ENCODE measurements at places on chromosomes 7 and 10.

GRCh38 chr7:105250706-105251105, 138.0 kb downstream of the SRPK2 start:
- DNase-seq, result no peak

DNA sequence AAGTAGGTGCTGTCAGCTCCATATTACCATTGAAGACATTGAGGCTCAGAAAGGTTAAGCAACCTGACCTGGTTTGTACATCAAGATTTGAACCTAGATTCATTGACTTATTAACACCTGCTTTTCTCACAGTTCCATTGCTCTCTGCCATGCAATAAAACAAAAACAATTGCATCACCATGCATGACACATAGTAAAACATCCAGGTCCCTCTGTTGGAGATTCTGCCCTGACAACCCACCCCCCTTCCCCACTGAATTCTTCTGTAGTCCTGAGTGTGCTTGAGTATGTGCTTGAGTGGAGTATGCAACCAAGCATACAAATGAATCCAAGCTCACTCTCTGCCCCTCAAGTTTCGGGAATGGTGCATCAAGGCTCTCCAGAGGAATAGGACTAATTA, 6.0 kb upstream of the LMBR1 start:
- no peak for DNase-seq

GRCh38 chr7:64310426-64310825, 3.3 kb upstream of the ZNF736 start:
- DNase-seq, result no peak

- DNase-seq, result no peak
Observed at GRCh38 chr10:122173766-122174435, 97.2 kb upstream of the BTBD16 start.

- no peak for DNase-seq
Observed at GRCh38 chr10:75852851-75853484, 421.5 kb downstream of the LRMDA start.

DNA sequence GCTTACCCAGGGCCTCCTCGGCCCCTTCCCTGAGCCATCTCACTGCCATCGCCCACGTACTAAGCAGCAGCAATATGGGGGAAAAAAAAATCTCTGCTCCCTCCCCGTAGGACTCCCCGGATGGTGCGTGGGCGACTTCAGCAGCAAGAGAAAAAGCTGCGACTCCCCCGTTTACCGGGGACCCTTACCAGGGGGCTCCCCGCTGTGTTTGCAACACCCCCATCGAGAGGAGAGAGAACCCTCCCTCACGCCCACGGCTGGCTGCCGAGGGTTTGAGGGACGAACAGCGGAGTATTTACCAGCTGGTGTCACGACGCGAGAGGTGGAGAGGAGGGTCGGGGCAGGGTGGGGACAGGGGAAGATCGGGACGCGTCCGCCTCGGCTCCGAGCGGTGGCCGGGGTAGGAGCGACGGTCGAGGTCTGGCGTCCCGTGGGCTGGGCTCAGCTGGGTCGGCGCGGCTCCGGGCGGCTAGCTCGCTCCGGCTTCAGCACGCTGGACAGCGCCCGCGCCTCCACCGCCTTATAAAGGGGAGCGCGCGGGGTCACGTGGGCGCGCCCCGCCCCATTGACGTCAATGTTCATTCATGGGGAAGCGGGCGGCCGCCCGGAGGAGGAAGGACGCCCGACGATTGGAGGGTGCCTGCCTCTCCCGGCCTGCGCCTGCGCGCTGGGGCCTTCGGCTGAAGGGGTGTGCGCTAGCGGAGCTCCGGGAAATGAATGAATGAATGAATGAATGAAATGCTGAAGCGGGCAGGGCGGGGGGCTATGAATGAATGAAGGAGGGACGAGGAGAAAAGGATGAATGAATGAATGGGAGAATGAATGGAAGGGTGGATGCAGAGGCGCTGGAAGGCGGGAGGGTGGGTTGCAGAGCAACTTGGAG, at the start of gene VGF:
Gene VGF (minus strand): TSS at position 495 of the 883 bp plus-strand sequence. CDS start 726 bp downstream, outside the sequence.
- peak; percentile 94 for DNase-seq

- no peak for DNase-seq
Observed at GRCh38 chr7:105815576-105815975, 60.8 kb downstream of the ATXN7L1 start.

- no peak for DNase-seq
Observed at GRCh38 chr10:99429517-99430095, 818 bp downstream of the GOT1 start.

DNA sequence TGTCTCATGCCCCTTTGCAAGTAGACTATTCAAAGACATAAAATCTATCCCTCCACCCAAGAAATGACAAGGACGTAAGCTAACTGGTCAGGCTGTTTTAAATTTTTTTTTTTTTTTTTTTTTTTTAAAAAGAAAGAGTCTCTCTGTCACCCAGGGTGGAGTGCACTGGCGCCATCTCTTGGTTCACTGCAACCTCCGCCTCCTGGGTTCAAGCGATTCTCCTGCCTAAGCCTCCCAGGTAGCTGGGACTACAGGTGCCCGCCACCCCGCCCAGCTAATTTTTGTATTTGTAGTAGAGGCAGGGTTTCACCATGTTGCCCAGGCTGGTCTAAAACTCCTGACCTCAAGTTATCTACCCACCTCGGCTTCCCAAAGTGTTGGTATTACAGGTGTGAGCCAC, 11.2 kb downstream of the TRA2A start:
- no peak for DNase-seq

DNA sequence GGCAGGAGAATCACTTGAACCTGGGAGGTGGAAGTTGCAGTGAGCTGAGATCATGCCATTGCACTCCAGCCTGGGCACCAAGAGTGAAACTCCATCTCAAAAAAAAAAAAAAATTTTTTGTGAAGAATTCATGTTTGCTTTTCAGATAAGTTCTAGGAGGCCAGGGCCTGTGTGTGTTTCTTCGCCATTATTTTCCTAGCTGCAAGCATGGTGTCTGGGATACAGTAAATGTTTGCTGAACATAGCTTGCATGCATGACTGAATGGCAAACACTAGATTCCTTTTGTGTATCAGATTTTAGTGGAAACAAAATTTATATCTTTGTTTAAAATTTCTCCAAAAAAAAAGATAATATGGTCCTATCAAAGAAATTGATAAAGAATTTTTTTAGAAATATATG, 9.7 kb upstream of the MACC1 start:
- DNase-seq, result no peak

DNA sequence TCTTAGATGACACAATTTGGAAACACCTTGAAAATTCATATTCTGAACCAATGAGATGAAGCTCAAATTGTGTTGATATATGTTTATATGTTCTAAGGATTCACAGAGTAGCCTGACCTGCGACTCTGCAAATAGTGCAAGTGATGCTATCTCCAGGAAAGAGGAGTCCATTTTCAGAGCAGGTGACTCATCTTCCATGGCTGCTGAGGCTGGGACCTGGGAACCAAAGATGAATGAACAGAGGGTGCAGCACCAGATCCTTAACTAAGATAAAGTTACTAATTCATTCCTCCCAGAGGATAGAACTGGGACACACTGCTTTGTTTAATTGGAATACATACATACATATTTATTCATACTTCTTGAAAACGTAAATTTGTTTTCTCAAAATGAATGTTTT, 240.6 kb upstream of the SEMA3C start:
- DNase-seq, result no peak

DNA sequence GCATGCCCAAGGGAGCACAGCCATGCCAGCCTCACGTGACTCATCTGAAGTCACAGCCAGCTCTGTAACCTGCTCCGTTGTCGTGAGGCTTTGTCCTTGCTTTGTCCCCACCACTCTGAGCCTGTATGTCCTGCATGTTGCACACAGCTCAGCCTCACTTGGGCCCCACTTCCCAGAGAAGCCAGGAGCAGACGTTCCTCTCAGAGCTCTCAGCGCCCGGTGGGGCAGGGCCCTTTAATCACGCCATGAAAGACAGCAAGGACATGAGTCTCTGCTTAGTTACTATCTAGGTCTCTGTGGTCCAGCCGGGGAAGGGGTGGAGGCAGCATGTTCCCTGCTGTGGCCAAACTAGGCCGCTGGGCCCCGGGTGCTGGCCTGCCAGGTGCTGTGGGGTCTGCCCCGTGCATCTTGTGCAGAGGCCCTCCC, 127.4 kb upstream of the FAM20C start:
- no peak for DNase-seq

DNA sequence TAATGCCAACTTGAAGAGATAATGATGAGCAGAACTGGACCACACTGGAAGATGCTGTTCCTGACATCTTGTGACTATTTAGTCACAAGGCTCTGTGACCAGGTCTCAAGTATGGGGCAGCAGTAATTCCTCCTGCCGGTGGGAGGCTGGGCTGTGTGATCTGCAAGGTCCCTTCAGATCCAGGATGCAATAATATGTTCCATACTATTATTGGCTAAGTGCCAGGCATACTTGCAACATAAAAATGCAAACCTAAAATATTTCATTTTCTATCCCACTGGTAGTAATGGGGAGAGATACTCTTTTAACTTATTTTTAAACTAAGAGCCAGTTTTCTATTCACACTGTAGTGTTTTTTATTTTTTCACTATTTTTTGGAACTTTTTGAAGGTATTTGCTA, 171.5 kb downstream of the CYP26A1 start:
- DNase-seq, result no peak

DNA sequence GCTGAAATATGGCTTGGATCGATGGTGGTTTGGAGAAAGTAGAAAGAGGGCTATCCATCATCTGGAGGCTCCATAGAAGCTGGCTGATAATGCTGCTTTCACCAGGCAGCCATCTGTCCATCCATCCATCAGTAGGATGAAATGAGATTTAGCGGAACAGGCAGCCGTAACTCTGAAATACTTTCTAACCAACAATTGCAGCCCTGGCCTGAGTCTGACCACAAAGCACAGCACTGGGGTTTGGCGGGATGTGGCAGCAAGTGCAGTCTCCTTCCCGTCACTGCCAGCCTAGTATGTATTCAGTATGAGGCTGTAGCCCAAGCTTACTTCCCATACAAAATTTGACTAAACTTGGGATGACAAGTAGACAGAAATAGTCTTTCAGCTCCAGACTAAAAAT, 38.0 kb downstream of the R3HCC1L start:
- no peak for DNase-seq

DNA sequence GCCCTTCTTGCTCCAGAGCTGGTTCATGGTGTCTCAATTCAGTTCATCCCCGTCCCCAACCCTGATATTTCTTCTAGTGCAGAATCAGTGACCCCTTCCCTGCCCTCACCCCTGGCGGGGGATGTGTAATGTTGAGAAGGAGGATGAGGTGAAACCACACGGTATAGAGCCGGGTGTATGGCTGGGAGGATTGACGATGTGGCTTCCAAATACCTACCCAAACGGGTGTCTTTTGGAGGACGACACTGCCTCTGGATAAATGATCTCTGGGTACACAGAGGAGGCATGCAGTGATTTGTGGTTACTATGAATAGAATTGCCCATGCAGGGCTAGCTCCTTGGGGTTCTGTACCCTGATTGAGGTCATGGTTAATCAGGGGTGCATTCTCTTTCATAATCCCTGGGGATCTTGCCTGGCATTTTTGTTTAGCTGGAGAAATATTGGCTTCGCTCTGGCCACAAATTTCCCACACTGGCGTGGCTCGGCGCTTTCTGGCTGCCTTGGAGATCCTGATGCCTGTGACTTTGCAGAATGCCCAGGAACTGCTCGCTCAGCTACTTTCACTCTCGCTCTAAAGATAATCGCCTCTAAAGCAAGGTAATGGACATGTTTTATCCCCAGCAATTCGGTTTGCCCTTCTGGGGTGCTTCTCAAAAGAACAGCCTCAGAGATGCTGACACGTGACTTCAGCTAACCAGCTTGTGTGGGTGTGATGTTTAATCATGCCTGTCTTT, 89.2 kb downstream of the RBM20 start:
- DNase-seq, result no peak

DNA sequence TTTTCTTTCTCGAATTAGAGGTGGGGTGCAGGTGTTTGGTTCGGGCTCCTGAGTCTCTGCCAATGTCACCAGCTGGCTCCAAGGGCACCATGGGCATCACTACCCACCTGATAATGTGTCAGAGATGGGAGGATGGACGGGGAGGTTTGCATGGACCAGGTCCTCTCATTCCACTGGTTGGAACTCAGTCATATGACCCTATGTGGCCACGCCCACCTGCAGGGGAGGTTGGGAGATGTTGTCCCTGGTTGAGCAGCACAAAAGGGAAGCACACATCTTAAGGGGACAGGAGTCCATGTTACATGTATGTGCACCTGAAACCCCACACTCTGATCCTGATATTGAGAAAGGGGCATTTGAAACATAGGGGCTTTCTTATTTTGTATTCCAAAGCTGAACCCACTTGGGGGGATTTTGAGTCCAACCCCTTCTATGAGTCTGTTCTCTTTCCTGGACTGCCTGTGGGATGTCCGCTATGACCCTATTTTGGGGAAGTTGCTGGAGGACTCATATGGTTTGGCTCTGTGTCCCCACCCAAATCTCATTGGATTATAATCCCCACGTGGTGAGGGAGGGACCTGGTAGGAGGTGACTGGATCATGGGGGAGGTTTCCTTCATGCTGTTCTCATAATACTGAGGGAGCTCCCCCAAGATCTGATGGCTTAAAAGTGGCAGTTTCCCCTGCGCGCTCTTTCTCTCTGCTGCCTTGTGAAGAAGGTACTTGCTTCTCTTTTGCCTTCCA, 66.9 kb upstream of the BAIAP2L1 start:
- DNase-seq, result no peak

DNA sequence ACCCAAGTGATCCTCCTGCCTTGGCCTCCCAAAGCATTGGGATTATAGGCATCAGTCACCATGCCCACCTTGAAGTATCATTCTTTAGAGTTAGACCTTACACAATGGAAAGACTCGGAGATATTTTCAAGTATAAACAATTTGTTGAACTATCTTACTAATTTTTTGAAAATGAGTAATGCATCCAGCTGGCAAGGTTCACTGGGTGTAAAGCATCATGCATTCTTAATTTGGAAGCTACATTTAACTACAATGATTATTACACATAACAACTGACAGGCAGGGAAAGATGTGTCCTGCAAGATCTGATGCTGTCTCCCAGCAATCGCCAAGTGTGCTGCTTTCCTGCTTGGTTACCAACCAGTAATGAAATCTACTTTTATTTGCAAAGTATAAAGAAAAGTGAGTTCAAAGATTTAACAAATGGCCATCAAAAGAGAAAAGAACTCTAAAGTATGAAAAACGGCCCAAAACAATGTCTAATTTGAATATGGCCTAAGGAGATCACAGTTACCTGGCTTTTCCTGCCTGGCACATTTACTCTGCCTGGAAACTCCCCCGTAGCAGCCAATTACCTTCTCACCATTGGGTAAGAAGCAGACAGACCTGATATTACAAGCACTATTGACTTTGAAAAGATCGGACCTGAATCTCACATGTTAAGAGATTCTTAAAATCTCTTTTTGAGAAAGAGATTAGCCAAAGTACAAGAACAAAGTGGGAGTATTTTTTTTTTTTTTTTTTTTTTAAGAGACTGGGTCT, 59.3 kb upstream of the NMT2 start:
- no peak for DNase-seq

DNA sequence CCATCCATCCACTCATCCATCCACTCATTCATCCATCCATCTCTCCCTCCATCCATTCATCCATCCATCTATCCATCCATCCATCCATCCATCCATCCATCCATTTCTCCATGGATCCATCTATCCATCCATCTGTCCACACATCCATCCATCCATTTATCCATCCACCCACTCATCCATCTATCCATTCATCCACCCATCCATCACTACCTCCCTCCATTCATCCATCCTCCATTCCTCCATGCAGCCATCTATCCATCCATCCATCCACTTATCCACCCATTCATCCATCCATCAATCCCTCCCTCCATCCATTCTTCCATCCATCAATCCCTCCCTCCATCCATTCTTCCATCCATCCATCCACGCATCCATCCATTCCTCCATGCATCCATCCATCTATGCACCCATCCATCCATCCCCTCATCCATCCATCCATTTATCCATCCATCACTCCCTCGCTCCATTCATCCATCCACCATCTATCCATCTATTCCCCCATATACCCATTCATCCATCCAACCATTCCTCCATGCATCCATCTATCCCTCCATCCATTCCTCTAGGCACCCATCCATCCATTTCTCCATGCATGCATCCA, 21.1 kb downstream of the ELN start:
- no peak for DNase-seq
